CD4-positive, alpha-beta T cell treated with Interleukin-12 subunit alpha and Interleukin-12 subunit beta, for 1 hour (primary cell): ENCODE measurements at places on chromosomes 3 and 15.

DNA sequence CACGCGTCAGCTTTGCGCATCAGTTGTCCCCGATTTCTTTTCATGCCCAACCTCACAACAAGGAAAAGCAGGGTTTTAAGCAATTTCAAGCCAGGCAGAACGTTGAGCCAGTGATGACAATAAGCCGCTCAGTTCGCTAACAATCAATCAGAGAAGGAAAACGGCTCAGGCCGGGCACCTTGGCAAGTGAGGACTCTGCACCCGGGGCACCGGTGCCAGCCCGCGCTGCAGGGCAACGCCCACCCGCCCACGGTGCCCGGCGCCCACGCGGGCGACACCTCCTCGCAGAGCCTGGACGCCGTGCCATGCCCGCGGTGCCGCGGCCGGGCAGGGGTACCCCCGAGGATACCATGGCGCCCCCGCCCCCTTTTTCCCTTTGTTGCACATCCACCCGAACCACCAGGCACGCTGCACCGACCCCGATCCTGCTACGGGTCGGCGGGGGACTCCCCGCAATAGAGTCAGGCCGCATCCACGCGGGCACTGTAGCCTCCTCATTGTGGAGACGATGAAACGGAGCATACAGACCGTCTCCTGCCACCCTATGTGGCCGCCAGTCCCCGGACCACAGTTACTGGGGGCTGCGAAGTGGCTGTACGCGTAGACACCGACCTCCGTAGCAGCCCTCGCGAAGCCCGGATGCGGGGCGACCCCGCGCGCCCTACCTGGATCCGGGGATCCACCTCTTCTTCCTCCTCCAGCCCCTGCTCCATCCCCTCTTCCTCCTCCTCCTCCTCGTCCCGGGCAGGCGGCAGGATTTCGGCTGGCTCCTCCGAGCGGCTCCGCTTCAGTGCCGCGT is 581 bp downstream of the SH3BP5 start:
- DNase-seq, result peak; percentile 40

DNA sequence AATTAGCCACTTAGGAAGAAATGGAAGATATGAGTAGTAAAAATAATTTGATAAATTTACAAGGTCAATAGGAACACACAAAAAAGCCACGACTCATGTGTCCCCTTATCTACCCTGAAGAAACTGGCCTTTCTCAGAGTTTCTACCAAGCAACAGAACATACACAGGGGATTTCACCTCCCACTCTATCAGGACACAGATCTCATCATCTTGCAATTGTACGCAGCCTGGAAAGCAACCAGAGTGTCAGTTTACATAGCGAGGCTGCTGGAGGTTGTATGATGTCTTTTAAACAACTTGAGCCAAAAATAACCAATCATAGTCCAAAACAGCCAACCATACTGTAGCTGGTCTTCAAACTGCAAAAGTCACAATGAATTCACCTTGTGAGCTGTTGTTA is 19.7 kb upstream of the LMOD3 start:
- DNase-seq, result no peak

- DNase-seq, result no peak
These were observed 276.4 kb upstream of the TLE3 start for GRCh38 chr15:70374096-70374495.

- no peak for DNase-seq
These were observed 535.2 kb downstream of the OCA2 start for GRCh38 chr15:27563765-27564370.

GRCh38 chr3:187788984-187789857 is 44.0 kb upstream of the BCL6 start:
- DNase-seq, result no peak

DNA sequence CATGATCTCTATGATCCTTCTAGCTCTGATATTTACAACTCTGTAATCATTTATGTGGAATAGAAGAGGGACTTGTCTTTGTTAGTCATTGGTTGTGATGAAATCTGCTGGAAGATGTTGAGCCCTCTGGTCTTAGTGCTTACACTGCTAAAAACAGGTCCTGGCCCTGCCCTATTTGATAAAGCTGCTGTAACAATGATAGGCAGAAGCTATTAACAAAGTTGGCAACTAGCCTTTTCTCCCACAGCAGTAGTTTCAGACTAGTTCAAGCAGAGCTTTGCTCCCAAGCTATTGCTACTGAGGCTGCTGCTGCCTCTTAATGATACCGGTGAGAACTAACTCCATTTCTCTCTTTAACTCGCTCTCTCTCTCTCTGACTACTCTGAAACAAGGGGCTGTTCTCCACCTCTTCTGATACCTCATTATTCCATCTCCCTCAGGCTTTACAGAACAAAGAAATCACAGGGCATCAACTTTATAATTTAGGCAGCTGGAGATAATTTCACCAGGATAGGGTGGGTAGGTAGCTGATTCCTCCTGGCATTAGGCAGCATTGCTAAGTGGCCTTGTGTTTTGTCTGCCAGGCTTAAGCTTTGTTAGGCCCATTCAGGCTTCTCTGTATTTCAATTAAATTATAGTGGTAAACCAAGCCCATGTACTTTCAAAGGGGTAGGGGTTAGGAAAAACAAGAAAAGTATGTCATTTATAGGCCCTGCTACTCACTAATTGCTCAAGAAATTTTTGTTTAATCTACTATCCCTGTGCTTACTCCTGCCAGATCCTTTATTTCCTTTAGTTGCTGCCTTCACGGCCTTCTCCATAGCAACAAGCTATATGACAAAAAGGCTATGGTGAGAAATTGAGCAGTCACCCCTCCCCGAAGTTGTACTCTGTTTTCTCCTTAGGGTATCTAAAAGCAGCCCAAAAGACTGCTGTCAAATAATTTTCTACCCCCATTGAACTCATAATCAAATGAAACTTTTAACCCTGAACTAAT is 139.6 kb downstream of the RBPMS2 start:
- no peak for DNase-seq

DNA sequence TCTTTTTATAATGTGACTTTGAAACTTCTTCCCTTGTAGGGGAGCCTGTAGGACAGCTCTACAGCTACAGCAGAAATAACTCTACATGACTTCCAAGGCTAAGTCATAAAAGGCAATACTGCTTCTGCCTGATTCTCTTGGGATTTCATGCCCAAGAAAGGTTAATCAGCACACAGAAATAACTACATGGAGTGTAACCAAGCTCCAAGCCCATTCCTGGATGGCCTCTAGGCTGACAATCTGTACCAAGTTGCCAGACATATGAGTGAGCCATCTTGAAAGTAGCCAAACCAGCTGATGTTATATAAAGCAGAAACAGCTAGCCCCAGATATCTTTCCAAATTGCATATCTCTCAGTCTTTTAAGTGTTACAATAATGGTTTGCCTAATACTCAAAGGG is 75.8 kb upstream of the OSTN start:
- no peak for DNase-seq

DNA sequence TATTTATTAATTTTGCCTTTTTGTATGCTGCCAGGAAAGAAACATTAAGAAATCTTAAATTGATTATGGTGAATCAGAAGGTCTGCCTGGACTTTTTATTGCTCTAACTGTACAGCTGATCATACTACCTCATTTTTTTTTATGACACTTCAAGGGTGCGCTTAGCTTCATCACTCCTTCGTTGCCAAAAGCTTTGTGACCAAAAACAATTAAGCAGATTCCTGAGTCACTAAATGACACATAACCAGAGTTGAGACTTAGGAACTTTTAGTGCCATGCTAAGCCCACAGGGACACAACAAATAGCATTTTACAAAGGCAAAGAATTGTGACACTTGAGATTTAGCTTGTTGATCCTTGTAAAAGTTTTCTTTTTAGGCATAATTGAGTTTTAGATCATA is 4.9 kb downstream of the ADIPOQ start:
- no peak for DNase-seq

- no peak for DNase-seq
These were observed 183.7 kb upstream of the DNAJC19 start for GRCh38 chr3:181173227-181173626.

GRCh38 chr15:38461066-38461833 is 7.3 kb downstream of the FAM98B start:
- DNase-seq, result no peak

DNA sequence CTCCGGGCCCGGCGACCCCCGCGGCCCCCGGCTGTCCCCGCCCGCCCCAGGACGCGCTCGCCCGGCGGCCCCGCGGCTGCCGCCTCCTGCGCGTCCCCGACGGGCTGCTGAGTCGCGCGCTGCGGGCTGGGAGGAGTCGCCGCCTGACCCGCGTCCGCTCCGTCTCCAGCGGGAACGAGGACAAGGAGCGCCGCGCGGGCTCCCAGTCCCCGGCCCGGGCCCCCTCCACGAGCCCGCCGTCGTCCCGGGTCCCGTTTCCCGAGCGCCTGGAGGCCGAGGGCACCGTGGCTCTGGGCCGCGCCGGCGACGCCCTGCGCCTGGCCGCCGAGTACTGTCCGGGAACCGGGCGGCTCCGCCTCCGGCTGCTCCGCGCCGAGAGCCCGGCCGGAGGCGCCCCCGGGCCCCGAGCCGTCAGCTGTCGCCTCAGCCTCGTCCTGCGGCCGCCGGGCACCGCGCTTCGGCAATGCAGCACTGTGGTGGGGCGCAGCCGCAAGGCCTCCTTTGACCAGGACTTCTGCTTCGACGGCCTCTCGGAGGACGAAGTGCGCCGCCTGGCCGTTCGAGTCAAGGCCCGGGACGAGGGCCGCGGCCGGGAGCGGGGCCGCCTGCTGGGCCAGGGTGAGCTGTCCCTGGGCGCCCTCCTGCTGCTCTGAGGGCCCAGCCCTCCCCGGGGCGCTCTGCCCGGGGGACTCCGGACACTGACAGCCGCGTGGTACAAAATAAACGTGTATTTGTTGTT is 1.5 kb downstream of the C2CD4A start:
- no peak for DNase-seq

DNA sequence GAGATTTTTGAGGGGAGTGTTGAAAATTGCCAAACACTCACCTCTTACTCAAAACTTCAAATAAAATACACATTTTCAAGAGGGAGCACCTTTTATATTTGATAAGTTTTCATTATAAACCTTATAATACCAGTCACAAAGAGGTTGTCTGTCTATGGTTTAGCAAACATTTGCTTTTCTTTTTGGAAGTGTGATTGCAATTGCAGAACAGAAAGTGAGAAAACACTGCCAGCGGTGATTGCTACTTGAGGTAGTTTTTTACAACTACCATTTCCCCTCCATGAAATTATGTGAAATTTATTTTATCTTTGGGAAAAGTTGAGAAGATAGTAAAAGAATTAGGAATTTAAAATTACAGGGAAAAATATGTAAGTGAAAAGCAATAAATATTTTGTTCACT is 20.1 kb downstream of the DIPK2A start:
- DNase-seq, result no peak

- no peak for DNase-seq
These were observed 3.6 kb downstream of the MAP4 start for GRCh38 chr3:48012659-48013058.

DNA sequence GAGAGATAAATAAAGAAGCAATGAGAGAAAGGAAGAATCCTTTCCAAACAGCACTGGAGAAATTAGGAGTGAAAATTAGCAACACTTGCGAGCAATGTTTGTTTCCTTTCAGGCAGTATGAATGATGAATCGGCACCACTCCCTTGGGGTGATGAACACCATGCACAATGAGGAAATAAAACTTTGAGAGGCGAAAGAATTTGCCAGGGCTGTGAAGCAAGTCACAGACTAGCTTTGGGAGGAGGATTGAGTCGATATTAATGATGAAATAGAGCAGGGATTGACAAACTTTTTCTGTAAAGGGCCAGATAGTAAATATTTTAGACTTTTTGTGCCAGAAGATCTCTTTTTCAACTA is 237.7 kb downstream of the AGBL1 start:
- no peak for DNase-seq

GRCh38 chr3:161031134-161031533 is 74.0 kb downstream of the B3GALNT1 start:
- DNase-seq, result no peak

GRCh38 chr3:82376883-82377282 is 615.4 kb upstream of the GBE1 start:
- DNase-seq, result no peak

DNA sequence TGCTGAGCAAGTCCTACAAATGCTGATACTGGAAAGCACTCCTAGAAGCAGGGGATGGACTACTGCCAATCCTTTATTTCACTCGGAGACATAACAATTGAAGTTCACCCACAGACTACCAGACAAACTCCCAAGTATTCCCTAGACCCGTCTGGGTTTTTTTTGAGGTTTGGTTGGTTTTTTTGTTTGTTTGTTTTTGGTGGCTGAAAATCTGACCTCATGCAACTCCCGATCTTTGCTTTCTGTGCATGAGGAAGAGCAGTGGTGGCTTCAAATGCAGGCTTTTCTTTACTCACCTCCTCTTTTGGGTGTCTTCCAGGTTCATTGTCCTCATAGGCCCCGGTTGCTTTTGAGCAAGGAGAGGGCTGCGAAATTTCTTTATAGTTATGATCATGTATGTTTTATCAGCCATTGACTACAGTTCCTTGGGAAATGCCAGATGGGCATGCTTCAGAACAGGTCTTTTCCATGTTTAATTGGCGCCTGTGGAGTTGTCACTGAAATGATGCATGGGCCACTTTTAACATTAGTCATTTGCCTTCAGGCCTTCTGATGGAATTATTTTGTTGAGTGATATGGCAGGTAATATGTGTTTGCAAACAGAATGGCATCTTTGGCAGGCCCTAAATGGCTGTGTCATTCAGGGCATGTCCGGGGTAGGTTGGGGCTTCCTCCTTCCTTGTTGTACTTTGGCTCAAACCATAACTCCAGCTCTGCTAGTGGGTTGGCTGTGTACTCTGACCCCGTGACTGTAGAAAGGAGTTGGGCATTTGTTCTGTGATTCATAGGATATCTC is 81.3 kb upstream of the ZBED2 start:
- DNase-seq, result no peak

DNA sequence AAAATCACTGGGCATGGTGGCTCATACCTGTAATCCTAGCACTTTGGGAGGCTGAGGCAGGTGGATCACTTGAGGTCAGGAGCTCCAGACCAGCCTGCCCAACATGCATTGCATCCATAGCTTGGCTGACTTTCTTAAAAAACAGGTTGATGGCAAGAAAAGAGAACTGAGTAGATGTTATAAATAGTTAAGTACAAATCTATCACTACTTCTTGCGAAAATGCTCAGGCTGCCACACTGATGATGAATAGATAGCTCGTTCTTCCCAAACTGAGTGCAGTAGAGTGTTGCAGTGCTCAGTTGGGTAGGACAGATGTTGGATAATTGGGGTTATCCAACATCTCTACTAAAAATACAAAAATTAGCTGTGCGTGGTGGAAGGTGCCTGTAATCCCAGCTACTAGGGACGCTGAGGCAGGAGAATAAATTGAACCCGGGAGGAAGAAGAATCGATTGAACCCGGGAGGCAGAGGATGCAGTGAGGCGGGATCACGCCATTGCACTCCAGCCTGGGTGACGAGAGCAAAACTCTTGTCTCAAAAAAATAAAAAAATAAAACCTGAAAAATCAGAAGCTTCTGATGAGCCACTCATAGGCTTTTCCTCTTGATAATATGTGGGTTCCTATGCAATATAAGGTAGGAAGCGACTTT is 1.2 kb downstream of the BTLA start:
- no peak for DNase-seq
